ENCODE measurements at places on chromosomes 5 and 9. TPM values are rescaled to one million over a fixed set of nuclear protein-coding genes. Genes with fewer than 3 reads are reported as not detected.

LIFR gene
- total RNA-seq, result 30.9 TPM

GPRIN1 gene
- 0.48 TPM for total RNA-seq

- no peak for DNase-seq
Observed at GRCh38 chr9:27977931-27978330, 404.6 kb upstream of the C9orf72 start.

GRCh38 chr5:73115399-73116051, 4.8 kb upstream of the TMEM171 start:
- no peak for DNase-seq

GRCh38 chr9:134010310-134011173, 14.7 kb upstream of the BRD3OS start:
- DNase-seq, result no peak

GRCh38 chr5:20974426-20974825, 986.4 kb upstream of the CDH18 start:
- no peak for DNase-seq

DNA sequence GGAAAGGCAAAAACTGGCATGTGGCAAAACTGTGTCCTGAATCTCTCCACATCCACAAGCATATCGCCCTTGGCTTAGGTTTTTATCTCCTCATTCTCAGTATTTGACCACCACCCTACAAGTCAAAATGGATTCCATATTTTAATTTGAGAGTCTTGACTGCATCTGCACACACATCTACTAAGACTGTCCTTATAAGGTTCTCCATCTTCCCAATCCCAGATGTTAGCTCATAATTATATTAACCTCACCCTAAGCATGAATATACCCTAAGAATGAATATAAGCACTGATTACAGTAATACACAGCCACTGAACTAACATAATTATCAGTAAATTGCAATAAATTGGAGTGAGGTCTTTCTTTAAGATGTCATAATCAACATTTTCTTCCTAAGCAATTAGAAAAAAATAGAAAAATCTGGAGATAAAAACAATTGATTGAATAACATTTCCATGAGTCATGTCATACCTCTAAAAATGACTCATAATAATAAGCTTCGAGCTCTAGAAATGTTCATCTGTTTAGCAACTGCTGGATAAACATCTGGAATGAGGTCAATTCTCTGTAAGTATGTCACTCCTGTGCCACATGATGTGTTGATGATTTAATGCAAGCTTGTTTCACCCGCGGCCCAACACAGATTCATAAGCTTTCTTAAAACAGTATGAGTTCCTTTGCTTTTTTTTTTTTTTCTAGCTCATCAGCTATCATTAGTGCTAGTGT, 39.9 kb upstream of the PAM start:
- no peak for DNase-seq

- DNase-seq, result no peak
Observed at GRCh38 chr5:105501315-105501714, 1938.7 kb upstream of the NUDT12 start.

GRCh38 chr9:13778631-13779030, 499.1 kb upstream of the MPDZ start:
- DNase-seq, result no peak

DNA sequence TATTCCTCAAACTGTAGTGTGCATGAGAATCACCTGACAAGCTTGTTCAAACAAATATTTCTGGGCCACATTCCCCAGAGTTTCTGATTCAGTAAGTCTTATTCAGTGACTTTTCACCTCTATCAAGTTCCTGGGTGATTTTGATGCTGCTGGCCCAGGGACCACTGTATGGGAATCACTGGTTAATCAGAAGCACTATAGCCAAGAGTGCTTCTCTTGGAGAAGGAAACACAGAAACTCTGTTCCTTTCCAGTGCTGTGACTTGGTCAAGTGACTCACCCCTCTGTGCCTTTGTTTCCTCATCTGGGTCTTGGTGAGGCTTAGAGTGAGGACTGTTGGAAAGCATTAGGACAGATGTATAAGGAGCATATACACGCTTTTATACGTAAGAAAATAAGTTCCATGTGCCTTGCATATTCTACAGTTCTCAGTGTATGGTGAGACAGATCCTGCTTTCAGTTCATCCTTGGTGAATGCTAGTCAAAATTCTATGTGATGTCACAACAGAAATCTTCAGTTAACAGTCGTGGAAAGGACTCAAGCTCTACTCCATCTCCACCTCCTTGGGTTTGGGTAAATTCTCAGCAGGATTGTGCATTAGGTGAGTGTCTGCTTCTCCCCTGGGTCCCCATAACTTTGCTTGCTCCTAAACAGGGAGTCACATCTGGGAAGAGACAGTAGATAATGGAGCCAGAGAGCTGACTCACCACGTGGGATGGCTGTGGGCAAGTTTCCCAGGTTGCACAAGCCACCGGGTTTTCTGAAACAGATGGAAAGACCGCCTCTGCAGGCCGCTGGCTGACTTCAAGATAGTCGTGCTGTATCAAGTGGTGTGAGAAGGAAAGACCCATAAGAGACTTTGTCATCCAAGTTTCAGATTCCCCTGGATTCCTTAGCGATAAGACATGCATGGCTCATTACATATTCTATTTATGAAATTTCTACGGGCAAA, 117.0 kb downstream of the NXNL2 start:
- DNase-seq, result peak; percentile 83

- DNase-seq, result no peak
Observed at GRCh38 chr5:139925650-139926640, 117.2 kb downstream of the NRG2 start.

- no peak for DNase-seq
Observed at GRCh38 chr9:91753711-91754110, 196.3 kb downstream of the ROR2 start.

DNA sequence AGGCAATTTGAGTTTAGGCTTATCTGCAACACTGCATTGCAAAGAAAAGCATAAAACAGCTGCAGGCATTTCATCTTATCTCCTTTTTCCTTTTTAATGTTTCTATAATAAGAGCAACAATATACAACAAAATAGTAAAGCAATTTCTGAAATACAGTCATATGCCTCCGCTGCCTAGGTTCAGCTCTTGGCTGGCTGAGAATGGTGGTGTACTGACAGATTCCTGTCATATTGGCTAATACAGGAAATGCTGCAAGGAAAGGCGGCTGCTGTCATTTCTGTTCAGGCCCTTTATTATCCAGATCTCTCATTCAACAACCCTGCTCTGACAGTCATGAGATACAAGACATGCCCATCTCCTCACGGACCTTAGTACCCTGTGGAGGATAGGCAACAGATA, 677.0 kb downstream of the TAF11L14 start:
- DNase-seq, result no peak

- no peak for DNase-seq
Observed at GRCh38 chr5:151063142-151063989, 17.5 kb downstream of the TNIP1 start.

All from cardiac septum (tissue), 1 donor.